ENCODE measurements at places on chromosomes 13 and 19.

GRCh38 chr19:19079571-19079970, 15.8 kb downstream of the SLC25A42 start:
- DNase-seq: no peak

- DNase-seq: no peak
Measured at GRCh38 chr19:10655457-10656312, 1.5 kb downstream of the ILF3 start.

DNA sequence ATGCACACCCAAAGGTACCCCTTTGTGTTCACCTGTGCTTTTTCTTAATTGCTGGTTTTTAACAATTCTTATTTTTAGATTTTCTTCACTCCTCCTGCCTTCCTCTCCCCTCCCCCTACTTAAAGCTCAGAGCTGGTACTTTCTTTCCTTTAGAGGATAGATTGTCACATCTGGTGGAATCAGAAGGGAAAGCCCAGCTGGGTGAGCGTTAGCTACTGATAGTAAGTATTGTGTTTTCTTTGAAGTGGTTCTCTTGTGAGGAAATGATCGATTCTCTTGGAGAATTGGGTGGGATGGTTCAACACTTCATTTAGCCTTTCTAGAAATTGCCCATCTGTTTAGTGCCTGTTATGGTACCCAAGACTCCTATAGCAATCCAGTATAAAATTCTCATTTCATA, 84.8 kb downstream of the FLT1 start:
- no peak for DNase-seq

GRCh38 chr19:5222178-5222577, 118.4 kb downstream of the PTPRS start:
- no peak for DNase-seq

DNA sequence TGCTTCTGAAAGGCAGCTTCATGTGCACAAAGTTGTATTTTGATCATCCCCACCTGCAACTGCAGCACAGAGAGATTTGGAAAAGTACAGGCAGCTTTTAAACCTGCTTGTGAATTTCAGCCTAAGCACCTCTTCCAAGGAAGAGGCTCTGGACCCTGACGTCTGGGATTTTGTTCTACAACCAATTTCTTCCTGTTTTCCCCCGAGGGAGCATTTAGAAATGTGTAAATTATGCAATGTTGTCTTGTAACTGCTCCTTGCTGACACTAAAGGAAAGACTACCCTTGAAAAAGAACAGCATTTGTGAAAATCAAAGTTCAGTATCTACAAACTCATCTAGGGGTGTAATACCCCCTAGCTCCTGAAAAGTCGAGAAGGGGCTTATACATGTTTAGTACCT, 15.4 kb downstream of the MED26 start:
- DNase-seq: no peak

DNA sequence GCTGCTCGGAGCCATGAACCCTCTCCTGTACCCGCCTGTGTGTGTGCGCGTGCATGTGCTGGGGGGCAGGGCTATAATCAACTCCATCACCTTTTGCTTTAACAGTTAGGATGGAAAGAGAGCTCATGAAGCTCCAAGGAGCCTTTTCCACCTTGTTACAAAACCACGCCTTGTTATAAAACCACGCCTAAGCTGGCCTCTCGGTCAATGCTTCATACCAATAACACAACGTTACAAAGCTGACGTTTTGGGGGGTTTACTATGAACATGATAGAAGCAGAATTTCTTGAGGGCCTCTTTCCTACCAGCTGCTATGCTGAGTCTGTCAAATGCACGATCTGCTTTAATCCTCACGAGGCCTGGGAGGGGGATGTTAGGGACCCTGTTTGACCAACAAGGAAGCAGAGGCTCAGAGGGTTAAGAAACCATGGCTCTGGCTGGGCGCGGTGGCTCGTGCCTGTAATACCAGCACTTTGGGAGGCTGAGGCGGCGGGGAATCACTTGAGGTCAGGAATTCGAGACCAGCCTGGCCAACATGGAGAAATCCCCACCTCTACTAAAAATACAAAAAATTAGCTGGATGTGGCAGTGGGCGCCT, 11.9 kb downstream of the CAPS start:
- DNase-seq: no peak

GRCh38 chr19:19628501-19629134, 598 bp upstream of the LPAR2 start:
- DNase-seq: no peak

DNA sequence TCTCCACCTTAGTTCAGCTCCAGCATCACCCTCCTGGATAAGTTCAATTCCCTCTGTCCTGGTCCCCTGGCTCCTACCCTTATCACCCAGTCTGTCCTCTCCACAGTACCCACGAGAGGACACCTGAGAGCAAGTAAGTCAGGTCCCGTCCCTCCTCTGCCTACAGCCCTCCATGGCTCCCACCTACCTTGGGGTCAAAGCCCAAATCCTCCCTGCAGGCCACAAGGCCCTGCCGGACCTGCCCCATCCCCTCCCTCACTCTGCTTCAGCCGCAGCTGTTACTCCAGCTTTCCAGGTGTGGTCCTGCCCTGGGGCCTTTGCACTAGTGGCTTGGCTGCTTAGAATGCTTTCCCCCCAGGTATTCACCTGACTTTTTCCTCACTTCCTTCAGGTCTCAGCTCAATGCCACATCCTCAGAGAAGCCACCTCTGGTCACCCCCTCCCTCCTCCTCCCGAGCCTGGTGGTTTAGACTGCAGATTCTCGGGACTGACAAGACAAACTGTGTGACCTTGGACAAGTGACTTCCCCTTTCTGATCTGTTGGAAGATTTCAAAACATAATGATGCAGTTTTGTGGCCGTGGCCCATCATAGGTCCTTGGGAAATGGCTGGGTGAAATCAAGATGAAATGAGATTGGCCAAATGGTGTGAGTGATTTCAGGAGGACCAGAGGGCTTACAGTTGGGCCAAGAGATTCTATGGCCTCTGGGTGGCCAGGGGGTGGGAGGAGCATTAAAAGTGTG, 3.6 kb downstream of the TUBB4A start:
- DNase-seq: no peak

GRCh38 chr19:51461723-51462161, 3.5 kb upstream of the SIGLEC8 start:
- peak; percentile 62 for DNase-seq

DNA sequence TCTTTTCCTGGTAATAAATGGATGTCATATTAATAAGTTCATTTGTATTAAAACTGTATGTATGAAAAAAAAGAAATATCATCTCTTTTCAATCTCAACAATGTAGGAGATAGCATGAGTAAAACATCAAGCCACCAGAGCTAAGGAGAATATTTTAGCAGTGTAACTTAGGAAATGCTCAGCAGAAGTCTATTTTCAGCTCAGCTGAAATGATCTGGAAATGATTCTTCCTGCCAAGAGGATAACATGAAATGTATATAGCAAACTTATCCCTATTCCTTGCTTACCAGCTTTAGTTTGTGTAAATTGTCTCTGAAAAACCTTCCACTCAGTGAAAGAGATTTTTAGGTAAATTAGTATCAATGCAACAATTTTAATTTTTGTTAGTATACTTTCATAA, 1194.4 kb downstream of the SLITRK1 start:
- no peak for DNase-seq

Data from sigmoid colon (tissue), 7 donors.